ENCODE measurements at places on chromosomes 7 and 10.

DNA sequence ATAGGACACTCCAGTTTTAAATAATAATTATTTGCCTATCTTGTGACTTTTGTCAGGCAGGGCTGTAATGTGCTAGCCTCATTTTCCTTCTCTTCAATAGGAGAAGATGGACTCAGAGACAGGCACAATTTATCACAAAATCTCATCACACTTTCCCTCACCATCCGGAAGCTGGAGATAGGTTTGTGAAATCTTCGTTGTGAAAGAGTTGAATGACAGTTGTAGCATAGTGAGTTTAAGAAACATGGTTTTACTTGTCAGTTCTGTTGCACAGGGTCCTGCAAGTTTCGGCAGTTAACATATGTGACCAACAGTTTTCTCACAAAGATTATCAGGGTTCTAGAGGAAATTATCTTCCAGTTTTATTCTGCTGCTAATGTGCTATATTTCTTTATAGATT lies 37.7 kb upstream of the MAP3K8 start:
- DNase-seq = no peak

DNA sequence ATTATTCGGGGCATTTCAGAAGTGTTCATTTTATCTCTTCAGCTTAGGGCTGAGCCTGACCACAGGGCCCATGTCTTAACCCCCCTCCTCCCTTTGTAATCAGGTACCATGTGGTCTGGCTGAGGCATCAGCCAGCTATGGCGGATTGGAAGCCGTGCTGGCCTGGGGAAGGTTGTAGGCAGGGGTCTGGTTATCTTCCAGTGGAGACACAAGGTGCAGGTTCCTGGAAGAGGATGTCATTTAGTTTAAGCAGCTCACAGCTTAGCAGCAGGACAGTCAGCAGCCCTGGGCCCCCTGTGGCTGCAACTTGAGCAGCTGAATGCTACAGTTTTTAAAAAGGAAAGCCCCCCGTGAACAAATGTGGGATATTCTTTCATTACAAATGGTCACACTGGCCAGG lies 22.1 kb downstream of the BAG3 start:
- no peak for DNase-seq

GRCh38 chr10:29304264-29304994 lies 15.6 kb downstream of the LYZL1 start:
- peak; percentile 75 for DNase-seq

- no peak for DNase-seq
Measured at GRCh38 chr7:98135984-98136383, 29.3 kb downstream of the LMTK2 start.

- DNase-seq = no peak
Measured at GRCh38 chr7:41630741-41631140, 72.1 kb downstream of the INHBA start.

- no peak for DNase-seq
Measured at GRCh38 chr10:124217906-124218804, 124.8 kb upstream of the CHST15 start.

- DNase-seq = no peak
Measured at GRCh38 chr10:24394461-24395190, 185.7 kb downstream of the KIAA1217 start.

DNA sequence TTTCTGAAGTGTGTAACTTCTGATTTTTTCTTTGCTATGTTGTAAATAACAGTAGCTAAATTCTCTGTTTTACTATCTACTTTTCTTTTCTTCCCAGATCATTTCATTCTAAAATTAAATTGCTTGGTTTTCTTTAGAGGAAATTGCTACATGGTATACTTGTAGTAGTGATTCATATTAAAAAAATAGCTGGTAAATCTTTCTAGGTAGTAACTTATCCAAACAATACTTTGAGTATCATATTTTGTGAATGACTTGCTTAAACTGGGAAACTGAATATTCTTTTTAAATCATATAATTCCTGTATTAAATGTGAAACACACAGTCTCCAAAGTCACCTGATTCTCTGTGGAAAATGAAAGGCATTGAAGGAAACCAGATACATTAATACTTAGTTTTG lies 85.5 kb downstream of the ZNRF2 start:
- DNase-seq = no peak

- DNase-seq = peak; percentile 79
Measured at GRCh38 chr7:83936056-83936708, 258.4 kb downstream of the SEMA3A start.

- peak; percentile 62 for DNase-seq
Measured at GRCh38 chr10:90920986-90921666, at the start of gene ANKRD1. Gene ANKRD1, minus strand, starts transcription at chr10:90921087. Its CDS starts 60 bp downstream, at chr10:90921027.

- DNase-seq = no peak
Measured at GRCh38 chr10:54402576-54402975, 398.5 kb downstream of the PCDH15 start.

GRCh38 chr7:55774327-55775050 lies 88.1 kb downstream of the SEPTIN14 start:
- DNase-seq = no peak

DNA sequence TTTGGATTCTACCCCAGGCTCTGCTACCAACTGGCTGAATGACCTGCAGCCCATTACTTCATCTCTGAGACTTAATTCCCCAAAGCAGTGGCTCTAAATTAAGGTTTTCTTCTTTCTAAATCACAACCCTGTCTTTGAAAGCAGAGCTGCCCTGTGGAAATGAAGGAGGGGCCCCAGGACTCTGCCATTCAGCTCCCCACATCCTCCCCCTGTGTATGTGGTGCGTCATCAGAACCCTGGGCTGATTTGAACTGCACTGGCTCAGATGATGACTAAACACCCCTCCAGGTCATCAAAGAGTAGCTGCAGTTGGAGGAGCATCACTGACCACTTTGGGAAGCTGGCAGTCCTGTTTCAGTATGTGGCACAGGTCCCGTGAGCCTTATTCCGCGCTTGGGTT lies 46.6 kb downstream of the BPGM start:
- peak; percentile 75 for DNase-seq

DNA sequence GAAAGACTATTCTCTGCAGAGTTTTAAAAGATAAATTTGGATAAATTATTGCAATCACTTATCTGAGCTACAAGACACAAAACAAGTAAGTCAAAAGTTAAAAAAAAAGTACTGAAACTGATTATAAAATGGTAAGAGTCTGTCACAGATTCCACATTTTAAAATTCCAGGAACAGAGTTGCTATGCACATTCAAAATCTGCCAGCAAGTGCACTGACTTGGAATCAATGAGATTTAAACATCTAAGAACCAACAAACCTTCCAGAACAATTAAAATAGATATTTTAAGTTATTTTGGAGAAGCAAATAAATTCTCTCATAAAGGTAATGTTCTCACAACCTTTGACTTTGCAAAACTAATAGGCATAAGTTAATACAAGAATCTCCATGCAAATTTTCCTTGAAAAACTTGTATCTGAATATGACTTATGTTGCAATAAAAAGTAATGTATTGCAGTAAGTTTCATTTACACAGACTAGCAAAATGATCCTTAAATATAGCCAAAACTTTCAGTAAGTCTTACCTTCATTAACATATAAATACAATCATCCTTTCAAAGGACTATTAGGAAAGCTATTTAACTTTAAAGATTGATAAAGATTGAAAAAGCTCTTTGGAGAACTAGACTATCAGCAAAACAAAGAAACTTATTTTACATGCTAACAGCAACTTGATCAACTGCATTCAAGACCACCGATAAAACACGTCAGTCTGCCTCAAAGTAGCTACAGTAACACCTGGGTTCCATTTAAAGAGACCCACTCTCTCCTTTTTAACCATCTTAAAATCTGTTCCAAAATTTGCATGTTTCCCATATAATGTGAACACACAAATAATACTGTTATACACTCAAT lies 4.4 kb downstream of the ETV1 start:
- no peak for DNase-seq

Data from femur (tissue), 1 donor.